Stimulated activated CD4-positive, alpha-beta T cell treated with anti-CD3 and anti-CD28 coated beads, Interleukin-15, amount 100 ng/mL, for 1 hour (primary cell): ENCODE measurements at places on chromosomes 12 and 14.

DNA sequence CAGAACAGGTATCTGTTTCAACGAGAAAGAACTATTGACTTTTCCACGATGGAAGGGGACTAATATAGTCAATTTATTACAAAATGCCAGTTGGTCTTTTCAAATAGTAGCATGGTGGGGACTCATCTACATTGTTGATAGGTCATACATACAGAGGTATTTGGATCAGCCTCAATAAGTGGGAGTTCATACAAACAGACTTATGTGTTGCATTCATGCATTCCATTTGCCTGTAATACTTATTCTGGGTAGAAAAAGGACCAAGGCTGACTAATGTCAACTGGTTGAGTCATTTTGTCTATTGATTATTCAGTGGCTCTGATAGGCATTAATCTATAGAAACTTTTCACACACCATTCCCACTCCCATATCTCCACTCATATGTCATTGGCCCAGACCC lies 41.5 kb upstream of the GLIPR1 start:
- no peak for DNase-seq

- no peak for DNase-seq
Observed at GRCh38 chr14:56131865-56132833, 13.9 kb downstream of the PELI2 start.

DNA sequence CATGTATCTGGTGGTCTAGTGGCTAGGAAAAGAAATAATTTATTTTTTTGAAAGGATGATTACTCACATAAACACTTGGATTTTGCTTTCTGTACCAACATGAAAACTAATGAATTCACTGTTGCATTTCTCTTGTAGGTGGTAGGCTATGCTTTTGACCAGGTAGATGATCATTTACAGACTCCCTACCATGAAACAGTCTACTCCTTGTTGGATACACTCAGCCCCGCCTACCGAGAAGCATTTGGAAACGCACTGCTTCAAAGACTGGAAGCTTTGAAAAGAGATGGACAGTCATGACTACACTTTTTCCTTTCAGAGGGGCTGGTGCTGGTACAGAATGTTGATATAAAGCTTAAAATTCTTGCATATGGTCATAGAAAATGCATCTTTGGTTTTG lies 6.5 kb upstream of the AK7 start:
- DNase-seq = no peak

DNA sequence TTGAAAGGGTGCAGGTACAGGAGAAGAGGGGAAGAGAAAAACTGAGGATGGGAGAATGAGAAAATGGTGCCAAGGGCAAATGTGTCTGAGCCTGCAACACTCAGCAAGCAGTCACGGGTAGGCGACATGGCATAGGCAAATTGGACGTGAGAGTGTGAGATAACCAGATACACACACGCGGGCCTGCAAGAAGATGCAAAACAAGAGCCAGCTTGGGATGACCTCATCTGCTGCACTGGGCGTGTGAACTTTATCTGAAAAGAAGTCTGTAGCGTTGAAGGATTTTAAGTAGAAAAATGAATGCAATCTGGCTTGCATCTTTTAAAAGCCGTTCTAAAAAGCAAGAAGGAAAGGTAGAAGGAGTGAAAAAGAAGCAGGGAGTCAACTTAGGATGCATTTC lies 160.4 kb downstream of the NTF3 start:
- no peak for DNase-seq

DNA sequence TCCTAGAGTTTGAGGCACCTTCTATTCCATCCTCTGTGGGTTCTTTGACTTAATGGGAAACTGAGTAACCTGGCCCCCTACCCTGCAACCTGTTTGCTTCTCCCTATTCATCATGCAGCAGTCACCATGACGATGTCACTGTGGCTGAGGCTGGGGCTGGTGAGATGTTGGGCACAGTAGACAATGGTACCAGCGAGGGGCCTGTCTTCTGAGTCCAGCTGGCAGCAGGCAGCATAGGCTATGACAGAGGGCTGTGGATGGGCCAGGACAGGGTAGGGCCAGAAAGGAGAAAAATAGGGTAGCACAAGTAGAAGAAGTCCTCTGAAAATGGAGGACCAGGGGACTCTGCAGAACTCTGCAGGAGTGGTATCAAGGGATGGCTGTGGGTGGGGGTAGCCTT lies 2.0 kb downstream of the CIROP start:
- DNase-seq = no peak

GRCh38 chr14:68497011-68497410 lies 295.9 kb downstream of the ZFP36L1 start:
- no peak for DNase-seq
